ENCODE measurements at places on chromosomes 3 and 15.

DNA sequence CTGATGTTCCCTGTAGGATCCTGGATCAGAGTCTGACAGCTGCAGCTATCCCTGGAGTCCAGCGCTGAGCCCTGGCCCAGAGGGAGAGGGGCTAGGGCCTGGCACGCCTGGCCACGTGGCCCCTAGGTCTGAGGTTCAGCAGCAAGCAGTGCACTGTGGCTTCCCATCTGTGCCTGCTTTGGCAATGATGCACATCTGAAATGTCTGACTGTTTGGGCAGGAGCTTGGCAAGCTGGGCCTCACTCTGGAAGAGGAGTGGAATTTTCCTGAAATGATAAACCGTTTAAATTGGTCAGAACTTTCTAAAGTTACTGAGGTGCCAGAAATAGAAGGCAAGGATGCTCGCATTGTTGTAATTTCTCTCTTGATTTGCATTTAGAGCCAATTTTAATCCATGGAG is 48.8 kb upstream of the MRPS22 start:
- DNase-seq, result no peak

- DNase-seq, result peak; percentile 83
Measured at GRCh38 chr3:71210257-71211007, 373.1 kb downstream of the FOXP1 start.

GRCh38 chr15:35440265-35440664 is 105.7 kb downstream of the DPH6 start:
- no peak for DNase-seq

DNA sequence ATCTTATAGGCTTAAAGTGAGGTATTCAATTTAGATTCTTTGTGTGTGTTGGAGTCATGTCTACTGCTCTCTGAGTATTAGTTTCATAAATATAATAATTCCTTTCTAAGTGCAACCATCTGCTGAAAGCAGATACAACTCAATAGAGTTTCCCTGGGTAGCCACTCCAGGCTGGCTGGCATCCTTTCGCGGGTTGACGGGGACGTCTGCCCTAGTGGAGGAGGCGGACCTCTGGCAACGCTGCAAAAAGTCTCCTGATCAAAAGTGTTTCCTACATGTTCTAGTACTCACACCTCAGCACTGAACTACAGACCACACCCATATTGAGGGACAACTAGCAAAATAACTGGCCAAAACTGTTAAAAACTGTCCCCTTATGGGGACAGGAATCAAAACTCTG is 2.5 kb downstream of the MOBP start:
- DNase-seq, result no peak
